Esophagus squamous epithelium (tissue), 5 donors: ENCODE measurements at places on chromosomes 11 and 22. TPM values are rescaled to one million over a fixed set of nuclear protein-coding genes. Genes with fewer than 3 reads are reported as not detected.

The UCP2 gene
- 26.7 TPM for total RNA-seq

The TTLL8 gene
- not detected for total RNA-seq

The UBQLNL gene
- not detected for total RNA-seq

The DUSP8 gene
- 1.1 TPM for total RNA-seq

The SLC16A8 gene
- not detected for total RNA-seq

The CKAP5 gene
- 18.2 TPM for total RNA-seq

The OR8K3 gene
- total RNA-seq, result not detected

The USP2 gene
- total RNA-seq, result 4.8 TPM

The APOL5 gene
- total RNA-seq, result not detected

The OR6T1 gene
- total RNA-seq, result not detected

The TRIM51G gene
- total RNA-seq, result not detected
